Neural crest cell (in vitro differentiated cells): ENCODE measurements at places on chromosomes 11 and 22. TPM values are rescaled to one million over a fixed set of nuclear protein-coding genes. Genes with fewer than 3 reads are reported as not detected.
A peak's percentile ranks its signal among the peaks of the same experiment; 100 is the strongest.

Gene KRTAP5-8
- 0.25 TPM in 1 of 2 replicates, not detected in the other for total RNA-seq

Gene TMEM86A
- 1.5 and 1.7 TPM in 2 replicates for total RNA-seq

Gene PTPN5
- total RNA-seq: 6.1 and 6.4 TPM in 2 replicates

Gene LDHAL6A
- not detected in 2 replicates for total RNA-seq

Gene TSPO
- 11.1 and 12.3 TPM in 2 replicates for total RNA-seq

Gene GGTLC3
- not detected in 2 replicates for total RNA-seq

Gene MB
- total RNA-seq: not detected in 2 replicates

Gene DNAJB7
- total RNA-seq: not detected in 2 replicates

Gene GNG3
- total RNA-seq: 11.3 and 12.9 TPM in 2 replicates

Gene SLC22A9
- total RNA-seq: not detected in 2 replicates

Gene HBG1
- not detected in 2 replicates for total RNA-seq

Gene GRK2
- 51.3 and 55.1 TPM in 2 replicates for total RNA-seq

DNA sequence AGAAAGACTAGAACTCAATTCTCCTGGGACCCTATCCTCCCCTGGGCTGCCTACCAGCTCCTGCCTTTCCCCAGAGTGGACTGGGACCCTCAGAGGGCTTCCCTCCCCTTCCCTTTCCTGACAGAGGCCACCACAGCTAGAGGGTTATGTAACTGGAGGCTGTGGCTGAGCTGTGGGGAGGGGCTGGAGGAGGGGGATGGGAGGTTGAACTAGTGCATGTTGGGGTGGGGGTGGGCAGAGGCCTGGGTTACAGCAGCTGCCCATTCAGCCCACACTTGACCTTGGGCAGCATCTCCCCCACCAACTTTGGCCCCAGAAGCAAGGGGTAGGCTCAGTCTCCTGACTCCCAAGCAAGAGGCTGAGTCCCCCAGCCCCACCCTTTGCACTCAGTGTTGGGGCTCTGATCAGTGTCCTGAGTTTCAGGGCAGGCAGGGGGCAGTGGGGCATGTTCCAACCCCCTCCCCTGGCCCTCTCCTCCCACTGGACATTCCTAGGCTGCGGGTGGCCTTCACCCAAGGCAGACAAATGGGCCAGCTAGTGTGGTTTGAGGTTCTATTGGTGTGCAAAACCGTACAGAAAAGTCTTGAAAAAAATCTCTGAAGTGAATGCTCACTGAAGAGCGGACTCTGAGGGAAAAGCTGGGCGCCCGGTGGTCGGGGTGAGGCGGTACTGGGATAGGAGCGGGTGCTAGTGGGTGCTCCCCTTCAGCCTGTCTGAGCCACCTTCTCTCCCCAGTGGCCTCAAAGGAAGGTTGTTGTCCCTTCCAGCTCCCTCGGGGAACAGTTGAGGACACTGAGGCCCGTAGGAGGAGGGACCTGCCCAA, 3.8 kb downstream of the KCNC1 start:
- DNase-seq: no peak

DNA sequence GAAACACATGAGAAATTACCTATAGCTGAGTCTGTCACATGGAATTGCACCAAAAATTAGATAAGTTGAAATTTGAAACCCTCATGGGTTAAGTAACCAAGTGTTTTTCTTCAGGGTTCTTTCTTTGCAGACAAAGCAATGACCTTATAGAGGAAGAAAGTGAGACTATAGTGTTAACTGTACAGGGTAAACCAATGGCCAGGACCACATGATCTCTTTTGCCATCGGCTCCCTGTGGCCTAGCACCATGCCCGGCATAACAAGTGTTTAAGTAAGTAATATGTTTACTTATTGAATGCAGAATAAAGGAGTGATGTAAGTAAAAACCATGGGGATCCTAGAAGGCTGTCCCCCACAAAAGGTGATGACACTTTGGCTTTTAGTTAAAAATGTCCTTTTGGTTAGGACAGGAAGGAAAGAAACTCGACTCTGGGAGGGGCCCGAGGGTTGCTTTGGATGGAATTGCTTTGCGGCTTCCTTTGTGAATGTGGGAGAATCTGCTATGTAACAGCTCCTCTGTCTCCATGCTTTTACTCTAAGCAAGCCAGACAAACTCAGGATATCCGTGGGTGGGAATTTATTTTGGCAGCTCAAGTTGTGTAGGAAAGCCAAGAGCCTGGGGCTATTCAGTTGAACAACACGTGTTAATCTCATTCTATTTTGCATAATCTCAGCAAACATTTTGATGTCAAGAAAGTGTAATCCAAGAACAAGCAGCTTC, 454.7 kb downstream of the INSC start:
- no peak for DNase-seq

- no peak for DNase-seq
Measured at GRCh38 chr11:66189031-66189745, 79.3 kb upstream of the RAB1B start.

- DNase-seq: no peak
Measured at GRCh38 chr11:127098684-127099083, 98.1 kb upstream of the KIRREL3 start.

GRCh38 chr11:130622141-130622542, 173.7 kb downstream of the ADAMTS15 start:
- no peak for DNase-seq

- DNase-seq: no peak
Measured at GRCh38 chr11:26149585-26149984, 182.3 kb upstream of the ANO3 start.

DNA sequence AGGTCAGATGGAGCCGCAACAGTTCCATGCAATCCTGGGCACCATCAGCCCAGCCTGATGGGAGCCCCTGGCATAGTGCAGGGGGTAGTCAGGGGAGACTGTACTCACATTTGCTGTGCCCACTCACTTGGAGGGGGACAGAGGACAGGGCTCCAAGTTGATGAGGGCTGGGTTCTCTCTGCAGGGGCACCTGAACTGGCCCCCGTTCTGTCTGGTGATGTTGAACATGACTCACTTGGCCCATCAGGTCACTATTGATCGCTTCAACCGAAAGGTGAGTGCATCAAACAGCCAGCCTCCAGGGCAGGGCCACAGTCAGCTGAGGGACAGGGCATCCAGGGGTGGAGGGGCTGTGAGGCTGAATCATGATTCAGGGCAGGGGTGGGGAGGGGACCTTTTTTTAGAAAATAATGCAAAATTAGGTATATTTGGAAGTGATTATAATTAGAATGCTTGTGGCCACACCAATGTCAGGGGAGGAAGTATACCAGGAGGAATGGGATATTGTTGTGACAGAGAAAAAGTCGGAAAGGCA, 66.4 kb downstream of the OTOG start:
- no peak for DNase-seq

- DNase-seq: no peak
Measured at GRCh38 chr11:108672786-108673185, 7.9 kb downstream of the DDX10 start.

GRCh38 chr22:41302021-41302767, 869 bp downstream of the ZC3H7B start:
- peak; percentile 55 for DNase-seq

DNA sequence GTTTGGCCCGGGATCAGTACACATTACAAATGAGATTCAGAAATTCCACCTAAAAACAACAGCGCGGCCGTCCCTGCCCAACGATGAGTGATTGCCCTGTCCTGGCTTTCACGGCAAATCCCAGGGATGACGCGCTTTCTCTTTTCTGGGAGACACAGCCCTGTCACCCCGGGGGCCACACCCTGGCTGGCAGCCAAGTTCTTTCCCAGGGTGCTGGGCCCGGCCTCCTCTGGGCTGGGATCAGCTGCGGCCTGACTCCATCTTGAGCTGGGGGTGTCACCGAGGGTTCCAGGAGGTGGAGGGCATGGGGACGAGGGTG, 82.7 kb downstream of the FBLN1 start:
- no peak for DNase-seq

GRCh38 chr22:36828815-36829214, 12.0 kb upstream of the PVALB start:
- no peak for DNase-seq

- no peak for DNase-seq
Measured at GRCh38 chr11:22161489-22161888, 31.4 kb upstream of the ANO5 start.

GRCh38 chr11:2853401-2853800, 32.2 kb downstream of the CDKN1C start:
- DNase-seq: no peak
